RPMI8226 (cell line): ENCODE measurements at places on chromosomes 7 and 10.
A peak's percentile ranks its signal among the peaks of the same experiment; 100 is the strongest.

GRCh38 chr7:81138870-81139269 is 220.0 kb upstream of the SEMA3C start:
- no peak for DNase-seq

GRCh38 chr7:156064971-156065386 is 252.7 kb upstream of the SHH start:
- DNase-seq = no peak

- no peak for DNase-seq
Measured at GRCh38 chr7:30171766-30172447, 37.1 kb downstream of the MTURN start.

DNA sequence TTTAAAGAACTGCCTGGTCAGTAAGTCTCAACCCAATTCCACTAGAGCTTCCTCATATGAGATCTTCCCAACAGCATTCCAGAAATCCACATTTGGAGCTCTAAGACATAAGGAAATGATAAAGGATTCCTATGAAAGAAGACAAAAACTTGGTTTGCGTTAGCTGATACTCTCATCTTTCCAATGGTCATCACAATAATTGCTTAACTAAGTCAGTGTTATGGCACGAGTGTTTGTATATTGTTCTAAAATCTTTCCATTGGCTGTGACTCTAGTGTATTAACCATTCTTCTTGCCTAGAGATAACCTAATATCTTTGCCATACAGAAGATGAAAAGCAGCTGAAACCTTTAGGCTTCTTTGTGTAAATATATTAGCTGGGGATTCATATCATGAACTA is 289.0 kb downstream of the SNX13 start:
- no peak for DNase-seq

DNA sequence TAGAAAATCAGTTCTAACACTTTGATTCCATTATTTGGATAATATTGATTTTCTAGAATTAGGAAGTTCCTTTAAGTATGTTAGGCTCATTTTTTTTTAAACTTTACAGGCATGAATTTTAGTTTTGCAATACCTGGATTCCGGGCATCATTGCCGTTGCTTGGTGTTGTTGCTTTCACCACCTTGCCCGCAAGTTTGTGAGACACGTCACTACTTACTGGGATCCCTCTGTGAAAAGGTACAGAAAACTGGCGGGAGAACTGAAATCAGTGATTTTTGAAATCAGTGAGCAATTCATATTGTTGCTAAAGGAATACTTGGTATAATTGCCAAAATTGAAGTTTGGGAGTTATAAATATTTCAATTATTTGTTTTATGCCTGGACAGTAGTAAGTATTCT is 232.3 kb upstream of the NPY start:
- DNase-seq = no peak

DNA sequence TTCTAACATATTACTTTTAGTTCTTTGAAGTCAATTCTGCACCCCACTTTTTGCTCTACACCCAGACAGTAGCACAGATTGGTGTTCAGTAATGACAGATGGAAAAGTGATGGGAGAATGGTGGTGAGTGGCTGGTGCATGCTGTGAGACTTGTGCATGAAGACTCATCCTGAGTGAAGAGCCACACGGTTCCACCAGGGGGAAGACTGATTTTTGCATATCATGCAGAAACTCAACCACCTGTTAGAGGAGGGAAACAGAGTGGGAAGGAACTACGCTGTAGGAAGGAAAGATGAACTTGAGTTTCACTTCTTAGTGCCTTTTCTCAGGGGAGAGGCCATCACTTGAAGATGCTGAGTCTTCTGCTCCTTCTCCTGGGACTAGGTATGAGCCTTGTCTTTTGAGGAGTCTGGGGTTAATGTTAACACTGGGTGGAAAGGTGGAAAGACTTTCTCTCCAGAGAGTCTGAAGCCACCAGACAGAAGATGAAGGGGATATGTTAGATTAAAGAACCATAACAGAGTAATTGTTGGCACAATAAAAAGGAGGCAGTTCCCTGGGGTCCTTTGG is 9.3 kb upstream of the PRSS1 start:
- DNase-seq = peak; percentile 83

- DNase-seq = no peak
Measured at GRCh38 chr7:141103847-141104429, 30.1 kb downstream of the TMEM178B start.

DNA sequence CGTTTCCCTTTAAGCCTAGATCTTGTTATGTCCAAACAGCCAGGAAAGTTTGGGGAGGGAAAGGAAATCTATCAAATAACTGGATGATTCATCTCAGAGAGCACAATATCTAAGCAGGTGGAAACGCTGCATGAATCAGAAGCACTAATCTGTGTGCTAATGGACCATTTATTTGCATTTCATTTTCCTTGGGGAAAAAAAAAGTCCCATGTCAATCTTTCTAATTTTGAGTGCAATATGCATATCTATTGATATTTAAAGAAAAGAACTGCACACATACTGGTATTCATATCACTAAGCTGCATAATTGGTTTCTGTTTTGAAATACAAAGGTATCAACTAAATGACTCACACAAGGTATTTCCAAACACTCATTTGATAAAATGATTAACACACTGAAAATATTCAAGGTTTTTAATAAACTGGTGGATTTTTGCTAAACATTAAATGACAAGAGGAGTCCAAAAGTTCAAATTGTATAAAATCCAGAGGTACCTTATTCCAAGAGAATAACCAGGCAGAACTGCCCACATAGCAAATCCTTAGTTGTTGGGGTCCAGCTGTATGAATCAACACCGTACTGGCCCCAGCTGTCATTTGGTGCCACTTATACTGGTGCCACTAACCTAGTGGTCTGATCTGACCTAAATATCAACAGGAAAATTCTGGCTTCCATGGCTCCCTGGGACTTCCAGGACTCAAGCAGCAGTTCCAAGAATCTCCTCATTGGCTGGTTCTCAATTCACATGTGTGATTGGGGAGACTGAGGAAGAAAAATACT is 122.2 kb upstream of the SP4 start:
- DNase-seq = no peak

DNA sequence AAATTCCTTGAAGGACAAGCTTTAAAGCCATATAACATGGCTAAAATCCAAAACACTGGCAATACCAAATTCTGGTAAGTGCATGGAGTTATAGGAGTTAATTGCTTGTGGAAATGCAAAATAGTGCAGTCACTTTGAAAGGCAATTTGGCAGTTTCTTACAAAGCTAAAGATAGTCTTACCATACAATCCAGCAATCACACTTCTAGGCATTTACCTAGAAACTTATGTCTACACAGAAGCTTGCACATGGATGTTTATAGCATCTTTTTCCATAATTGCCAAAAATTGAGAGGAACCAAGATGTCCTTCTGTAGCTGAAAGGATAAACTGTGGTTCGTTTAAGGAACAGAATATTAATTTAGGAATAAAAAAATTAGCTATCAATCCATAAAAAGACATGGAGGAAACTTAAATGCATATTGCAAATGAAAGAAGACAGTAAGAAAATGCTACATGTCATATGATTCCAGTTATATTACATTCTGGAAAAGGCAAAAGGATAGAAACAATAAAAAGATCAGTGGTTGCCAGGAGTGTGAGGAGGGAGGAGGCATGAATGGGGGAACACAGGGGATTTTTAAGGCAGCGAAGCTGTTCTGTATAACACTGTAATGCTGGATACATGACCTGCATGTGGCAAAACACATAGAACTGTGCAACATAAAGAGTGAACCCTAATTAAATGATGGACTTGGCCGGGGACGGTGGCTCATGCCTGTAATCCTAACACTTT is 51.9 kb downstream of the GNAT3 start:
- DNase-seq = no peak

- peak; percentile 57 for DNase-seq
Measured at GRCh38 chr7:36736899-36737211, 12.6 kb upstream of the AOAH start.

DNA sequence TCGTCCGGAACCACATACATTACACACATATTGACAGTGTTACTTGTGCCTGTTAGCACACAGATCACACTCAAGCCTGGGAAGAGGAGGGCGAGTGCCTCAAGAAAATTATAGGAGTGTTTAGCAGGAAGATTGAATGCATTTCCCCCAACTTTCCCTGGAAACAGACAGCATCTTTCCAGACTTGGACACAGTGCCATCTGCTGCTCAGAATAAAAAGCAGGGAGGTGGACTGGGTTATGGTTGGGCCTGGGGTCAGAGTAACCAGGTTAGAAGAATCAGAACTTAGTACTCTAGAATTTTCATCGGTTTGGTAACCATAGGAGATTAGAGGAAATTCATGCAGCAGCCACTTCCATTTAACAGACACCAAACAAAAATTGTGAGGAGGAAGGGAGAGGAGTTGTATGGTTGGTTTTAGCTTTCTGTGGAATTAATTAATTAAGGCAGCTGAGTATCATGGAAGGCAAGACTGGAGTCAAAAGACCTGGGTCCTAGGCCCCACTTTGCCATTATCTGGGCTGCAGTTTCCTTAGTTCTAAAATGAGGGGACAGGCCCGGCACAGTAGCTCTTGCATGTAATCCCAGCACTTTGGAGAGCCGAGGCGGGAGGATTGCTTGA is 43.4 kb upstream of the OPTN start:
- no peak for DNase-seq

DNA sequence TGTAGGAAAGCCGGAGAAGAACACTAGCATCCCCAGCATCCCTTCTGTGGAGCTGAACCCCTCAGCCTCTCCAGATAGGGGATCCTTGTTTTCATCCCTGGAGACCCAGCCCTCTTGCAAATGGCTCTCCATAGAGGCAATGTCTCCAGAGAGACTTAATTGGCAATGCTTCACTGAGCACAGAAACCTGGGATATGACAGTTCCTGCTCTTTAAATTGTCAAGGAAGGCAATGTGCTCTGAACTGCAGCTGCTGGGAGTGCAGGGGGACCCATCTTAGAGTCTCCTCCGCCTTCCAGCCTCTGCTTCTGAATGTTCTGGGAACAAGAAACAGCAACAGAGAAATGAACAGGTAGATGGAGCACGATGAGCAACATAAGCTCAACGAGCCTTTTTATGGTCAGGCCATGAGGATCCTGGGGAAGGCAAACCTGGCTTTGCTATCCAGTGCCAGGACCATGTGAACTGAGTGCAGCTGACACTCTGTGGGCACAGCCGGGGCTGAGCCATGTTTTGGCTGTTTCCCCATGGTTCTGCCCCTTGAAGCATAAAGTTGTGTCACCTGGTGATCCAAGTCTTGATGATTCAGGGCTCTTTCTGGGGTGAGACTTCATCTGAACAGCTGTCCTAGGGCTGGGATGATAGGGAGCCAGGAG is 481.0 kb downstream of the PLXNA4 start:
- no peak for DNase-seq

- no peak for DNase-seq
Measured at GRCh38 chr10:76106611-76107010, 675.2 kb downstream of the LRMDA start.

DNA sequence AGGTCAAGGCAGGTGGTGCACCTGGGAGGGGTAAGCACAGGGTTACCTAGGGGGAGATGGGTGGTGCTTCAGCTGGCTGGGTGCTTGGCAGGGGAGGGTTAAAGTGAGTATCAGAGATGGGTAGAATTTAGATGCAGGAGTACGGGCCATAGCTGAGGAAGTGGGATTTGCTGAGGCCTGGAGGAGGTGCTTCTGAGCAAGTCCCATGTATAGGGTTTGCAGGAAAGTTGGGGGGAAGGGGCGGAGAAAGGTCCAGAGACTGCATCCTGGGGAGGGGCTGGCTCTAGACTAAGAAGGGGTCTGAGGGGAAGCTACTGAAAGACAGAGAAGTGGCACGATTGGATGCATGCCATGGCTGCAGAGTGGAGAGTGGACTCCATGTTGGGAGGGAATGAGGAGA is 281.6 kb upstream of the ZNF32 start:
- no peak for DNase-seq

- DNase-seq = no peak
Measured at GRCh38 chr10:10222304-10222841, 795.3 kb upstream of the CELF2 start.

DNA sequence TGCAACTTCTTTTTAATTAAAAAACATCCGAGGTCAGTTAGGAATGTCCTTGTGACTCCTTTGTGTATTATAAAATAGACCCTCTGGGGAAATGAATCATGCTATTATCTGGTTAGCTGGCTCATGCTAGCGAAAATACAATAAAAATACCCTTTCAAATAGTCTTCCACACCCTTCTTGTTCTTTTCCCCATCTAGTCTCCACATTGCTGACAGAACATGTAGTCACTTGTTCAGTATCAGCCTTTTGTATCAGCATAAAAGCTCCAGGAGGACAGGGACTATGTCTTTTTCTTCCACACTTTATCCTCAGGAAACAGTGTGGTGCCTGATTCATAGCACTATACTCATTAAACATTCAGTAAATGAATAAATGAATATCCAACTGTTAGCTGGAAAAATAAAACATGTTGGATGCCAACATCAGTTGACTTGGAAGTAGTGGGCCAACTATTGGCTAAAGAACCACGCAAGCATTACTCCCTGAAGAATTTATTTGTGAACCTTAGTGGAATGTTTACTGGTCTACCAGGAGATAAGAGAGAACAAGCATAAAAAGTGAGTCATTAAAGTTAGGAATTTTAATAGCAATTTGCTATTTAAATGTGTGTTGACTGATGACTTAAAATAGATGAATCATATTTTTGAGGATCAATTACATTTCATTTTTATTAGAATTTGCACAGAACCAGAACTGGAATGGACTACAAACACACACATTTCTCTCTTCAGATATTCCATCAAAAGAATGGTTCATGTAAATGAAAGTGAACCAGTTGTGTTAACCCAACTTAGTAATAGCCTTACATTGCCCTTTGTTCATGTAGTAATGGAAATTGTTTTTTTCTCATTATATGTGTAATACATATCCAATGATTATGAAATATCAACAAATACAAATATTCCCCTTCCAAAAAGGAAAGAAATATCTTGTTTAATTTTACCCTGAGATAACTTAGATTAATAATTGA is 129.6 kb downstream of the DKK1 start:
- no peak for DNase-seq

GRCh38 chr7:1692515-1693418 is 22.7 kb downstream of the ELFN1 start:
- DNase-seq = peak; percentile 12

DNA sequence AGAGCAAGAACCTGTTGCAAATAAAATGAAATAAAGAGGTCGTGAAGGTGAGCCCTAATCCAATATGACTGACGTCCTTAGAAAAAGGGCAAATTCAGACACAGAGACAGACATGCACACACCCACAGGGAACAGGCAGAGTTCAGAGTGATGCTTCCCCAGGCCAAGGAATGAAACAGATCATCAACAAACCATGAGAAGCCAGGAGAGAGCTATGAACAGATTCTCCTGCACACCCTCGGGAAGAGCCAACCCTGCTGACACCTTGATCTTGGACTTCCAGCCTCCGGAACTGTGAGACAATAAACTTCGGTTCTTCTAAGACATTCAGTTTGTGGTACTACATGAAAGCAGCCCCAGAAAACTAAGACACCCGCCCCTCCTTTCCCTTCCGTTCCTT is 290.4 kb upstream of the KLF6 start:
- no peak for DNase-seq

GRCh38 chr7:28981161-28981465 is 23.0 kb upstream of the TRIL start:
- DNase-seq = no peak

DNA sequence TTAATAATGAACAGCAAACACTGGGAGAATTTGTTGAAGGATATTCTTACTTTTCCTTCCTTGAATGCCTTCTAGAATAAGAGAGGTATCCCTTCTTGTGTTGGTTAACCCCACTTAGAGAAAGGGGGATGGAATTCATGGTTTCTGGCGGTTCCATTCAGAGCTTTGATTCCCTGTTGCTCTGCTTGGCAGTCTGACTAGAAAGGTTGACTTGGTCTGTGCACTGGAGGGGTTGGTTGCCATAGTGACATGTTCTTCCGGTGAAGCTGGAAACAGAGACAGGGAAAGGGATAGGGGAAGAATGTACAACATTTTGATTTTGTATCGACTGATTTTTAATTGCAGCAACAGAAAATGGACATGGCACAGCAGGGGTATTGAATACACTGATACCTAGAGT is 2.5 kb downstream of the TMEM178B start:
- peak; percentile 72 for DNase-seq
